Mesothelial cell of epicardium (in vitro differentiated cells): ENCODE measurements at places on chromosomes 6 and 20.

DNA sequence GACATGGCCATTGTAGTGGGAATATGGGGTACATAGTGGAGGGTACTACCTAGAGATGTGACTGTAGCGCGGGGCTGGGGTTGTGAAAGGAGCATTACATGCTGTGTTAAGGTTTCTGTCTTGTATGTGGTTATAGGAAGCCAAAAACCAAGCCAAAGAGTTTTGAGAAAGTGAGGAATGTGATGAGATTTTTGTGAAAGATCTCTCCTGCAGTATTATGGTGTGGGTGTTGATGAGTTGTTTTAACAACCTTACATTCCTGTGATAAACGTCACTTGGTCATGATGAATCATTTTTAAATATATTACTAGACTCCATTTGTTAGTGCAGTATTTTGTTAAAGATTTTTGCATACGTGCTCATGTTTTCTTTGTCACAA lies 48.9 kb downstream of the ZFAND3 start:
- no peak for DNase-seq

- no peak for DNase-seq
Observed at GRCh38 chr6:134249759-134250602, 67.9 kb downstream of the SGK1 start.

GRCh38 chr6:158666628-158667359 lies 16.9 kb downstream of the SYTL3 start:
- no peak for DNase-seq

DNA sequence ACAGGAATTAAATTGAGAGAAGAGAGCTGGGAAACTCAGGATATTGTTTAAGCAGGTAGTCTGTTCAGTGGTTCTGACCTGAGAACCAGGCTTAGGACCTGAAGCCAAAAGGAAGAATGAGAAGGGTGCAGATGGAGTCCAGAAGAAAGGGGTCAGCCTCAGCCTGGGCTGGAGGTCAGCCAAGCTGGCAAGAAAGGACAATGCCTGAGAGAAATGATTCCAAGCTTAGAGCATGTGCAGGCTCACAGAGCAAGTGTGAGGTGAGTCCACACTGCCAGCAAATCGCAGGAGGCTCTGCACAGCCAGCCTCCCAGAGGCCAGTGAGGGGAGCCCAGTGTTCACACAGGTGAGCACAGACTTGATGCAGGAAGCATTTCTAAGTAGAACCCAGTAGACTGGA lies 47.3 kb downstream of the DAAM2 start:
- no peak for DNase-seq

GRCh38 chr20:31578448-31579138 lies 26.5 kb upstream of the ID1 start:
- no peak for DNase-seq
